ENCODE measurements at places on chromosomes 3 and 15. TPM values are rescaled to one million over a fixed set of nuclear protein-coding genes. Genes with fewer than 3 reads are reported as not detected.

DNA sequence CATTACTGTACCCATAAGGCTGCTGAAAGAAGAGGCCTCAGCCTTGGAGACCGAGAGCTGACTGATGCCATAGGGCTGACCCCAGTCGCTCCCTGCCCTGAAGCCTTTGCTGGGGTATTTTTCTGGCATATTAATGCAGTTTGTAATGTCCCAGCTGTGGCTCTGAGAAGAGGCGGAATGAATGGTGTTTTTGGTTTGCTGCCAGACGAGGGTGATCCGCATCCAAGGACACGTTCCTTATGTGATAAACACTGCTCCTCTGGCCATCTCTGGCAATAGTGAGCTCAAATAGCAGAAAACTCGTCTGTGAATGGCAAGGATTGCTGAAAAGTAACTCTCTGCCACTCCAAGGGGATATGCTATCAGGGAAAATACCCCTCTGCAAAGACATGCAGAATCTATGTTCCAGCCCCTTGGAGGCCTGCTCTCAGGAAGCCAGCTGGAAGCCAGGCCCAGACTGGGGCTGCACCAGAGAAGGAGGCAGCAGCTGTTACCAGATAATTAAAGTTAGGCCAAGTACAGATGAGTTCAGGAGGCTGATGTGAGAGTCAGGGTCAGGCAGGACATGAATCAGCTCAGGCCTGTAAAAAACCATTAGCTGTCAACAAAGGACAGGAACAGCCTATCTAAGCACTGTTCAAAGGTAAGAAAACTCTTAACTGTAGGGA, 28.9 kb upstream of the KLHL6 start:
- no peak overlapping the region for H3K4me3 ChIP-seq
- H3K4me1 ChIP-seq, result no peaks in the 10 kb centered on the region
- no peak overlapping the region for H3K27ac ChIP-seq
- H3K36me3 ChIP-seq, result no peaks in the 10 kb centered on the region

IFT80 gene
- total RNA-seq, result 18.0 TPM

IGSF11 gene
- total RNA-seq, result not detected

DNA sequence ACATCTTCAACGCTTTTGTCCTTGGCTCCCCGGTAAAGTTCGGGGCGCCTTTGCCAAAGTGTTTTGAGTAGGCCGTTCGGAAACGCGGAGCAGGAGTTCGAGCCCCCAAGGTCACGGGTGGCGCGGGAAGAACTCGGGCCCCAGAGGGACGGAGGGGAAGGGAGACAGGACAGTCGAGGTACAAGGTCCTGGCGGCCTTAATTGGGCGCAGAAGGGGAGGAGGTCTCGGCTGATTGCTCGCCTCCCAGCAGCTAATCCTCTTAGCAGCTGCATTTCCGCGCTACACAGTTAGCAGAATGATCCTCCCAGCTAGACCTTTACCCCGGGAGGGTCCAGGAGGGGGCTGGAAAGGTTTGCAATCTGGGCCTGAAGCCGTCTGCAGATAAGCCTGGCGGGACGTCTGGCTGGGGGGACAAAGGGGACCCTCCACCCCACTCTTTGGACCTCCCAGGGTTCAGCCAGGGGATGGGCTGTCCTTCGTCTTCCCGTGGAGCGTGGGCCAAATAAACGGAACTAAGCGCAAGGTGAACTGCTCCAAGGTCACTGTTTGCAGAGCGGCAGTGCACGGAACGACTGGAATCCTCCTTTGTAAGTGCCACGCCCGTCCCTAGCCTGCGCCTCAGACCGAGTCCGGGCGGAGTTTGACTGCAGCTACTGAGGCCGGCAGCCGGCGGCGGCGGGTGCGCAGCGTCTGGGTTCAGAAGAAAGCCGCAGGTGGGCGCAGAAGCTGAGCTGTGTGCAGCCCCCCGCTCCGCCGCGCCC, 7.2 kb downstream of the EOMES start:
- no peaks in the 10 kb centered on the region for H3K36me3 ChIP-seq
- peaks cover 11% of the 10 kb centered on the region for H3K27me3 ChIP-seq

ATP13A5 gene
- not detected for total RNA-seq

DNA sequence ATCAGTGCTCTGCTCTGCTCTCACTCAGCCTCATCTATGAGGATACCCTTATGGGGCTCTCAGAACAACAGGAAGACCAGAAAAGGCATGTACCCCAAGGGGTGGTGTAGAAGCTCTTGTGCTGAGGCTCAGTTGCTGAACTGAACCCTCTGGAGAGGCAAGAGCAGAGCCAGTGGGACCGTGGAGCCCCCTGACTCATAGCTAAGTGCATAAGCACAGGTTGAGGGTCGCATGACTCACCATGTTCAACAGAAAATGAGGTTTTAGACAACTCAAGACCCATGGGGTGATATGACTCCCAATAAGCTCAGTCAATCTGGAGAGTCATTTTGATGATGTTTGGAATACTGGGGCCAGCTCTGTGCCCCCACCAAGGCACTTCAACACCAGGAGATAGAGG, 37.3 kb downstream of the CRYGS start:
- H3K27me3 ChIP-seq, result no peaks in the 10 kb centered on the region
- no peaks in the 10 kb centered on the region for H3K36me3 ChIP-seq
- no peak overlapping the region for H3K27ac ChIP-seq
- no peak overlapping the region for H3K4me3 ChIP-seq
- no peaks in the 10 kb centered on the region for H3K4me1 ChIP-seq

GRCh38 chr3:188786424-188786823, 385.3 kb upstream of the TPRG1 start:
- H3K27me3 ChIP-seq, result no peaks in the 10 kb centered on the region
- no peak overlapping the region for H3K4me3 ChIP-seq
- H3K36me3 ChIP-seq, result no peaks in the 10 kb centered on the region
- no peak for DNase-seq
- no peak overlapping the region for H3K27ac ChIP-seq

DNA sequence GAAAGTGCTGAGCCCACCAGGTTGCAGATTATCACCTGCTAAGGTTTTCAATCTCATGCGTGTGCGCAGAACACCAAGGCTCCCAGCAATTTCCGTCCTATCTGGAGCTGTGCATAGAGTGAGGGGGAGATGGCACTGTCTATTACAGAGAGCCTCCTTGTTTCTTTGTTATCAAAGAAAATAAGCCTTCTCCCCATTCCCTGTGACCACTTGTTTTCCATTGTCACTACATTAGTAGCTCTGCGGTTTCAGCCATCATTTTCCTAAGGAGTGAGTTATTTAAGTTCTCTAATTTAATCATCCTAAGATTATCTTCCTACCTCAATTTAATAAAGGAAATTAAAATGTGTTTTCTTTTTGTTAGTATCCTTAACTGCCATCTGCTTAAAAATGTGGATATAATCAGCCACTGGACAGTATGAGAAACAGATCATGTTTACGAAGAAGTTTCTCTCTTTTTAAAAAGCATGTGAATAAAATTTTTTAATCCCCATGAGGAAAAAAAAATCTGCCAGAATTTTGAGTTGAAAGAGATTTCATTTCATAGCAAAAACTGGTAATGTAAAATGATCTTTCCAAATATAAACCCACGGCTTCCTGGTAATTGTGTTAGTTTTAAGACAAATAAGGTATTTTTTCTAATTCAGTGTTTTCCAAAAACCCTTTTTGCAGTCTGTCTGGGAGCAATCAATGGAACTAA, 172.3 kb upstream of the UBE2E1 start:
- no peaks in the 10 kb centered on the region for H3K36me3 ChIP-seq
- H3K4me3 ChIP-seq, result no peak overlapping the region
- no peaks in the 10 kb centered on the region for H3K4me1 ChIP-seq
- no peak for DNase-seq
- no peaks in the 10 kb centered on the region for H3K27me3 ChIP-seq

- H3K36me3 ChIP-seq, result no peaks in the 10 kb centered on the region
- H3K27me3 ChIP-seq, result no peaks in the 10 kb centered on the region
- no peaks in the 10 kb centered on the region for H3K4me1 ChIP-seq
- H3K4me3 ChIP-seq, result no peak overlapping the region
- no peak for DNase-seq
- no peak overlapping the region for H3K27ac ChIP-seq
Observed at GRCh38 chr3:164641071-164641470, 437.2 kb downstream of the SI start.

- H3K27me3 ChIP-seq, result no peaks in the 10 kb centered on the region
- H3K4me1 ChIP-seq, result peaks cover 10% of the 10 kb centered on the region
- peak; percentile 81 for DNase-seq
- H3K27ac ChIP-seq, result peak overlapping the region; percentile 8
Observed at GRCh38 chr3:194985031-194985578, 285.9 kb downstream of the XXYLT1 start.

DNA sequence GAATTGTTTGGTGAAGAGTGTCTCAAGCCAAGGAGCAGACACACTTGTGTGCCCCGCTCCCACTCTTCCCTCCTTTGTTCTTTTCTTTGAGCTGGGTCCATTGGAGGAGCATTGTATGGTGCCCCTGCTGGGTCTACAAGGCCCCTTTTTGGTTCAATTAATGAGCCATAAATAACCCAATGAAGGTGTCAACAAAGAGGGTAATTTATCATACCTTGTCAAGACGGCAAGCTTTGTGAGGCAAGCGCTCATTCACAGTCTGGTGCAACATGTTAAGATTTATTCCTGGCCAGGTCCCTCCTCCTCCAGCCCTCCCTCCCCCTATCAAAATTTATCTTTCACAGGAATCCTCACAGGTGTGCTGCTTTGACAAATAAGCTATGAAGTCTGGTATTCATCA, 300.1 kb downstream of the RORA start:
- H3K27me3 ChIP-seq, result no peaks in the 10 kb centered on the region
- no peak overlapping the region for H3K27ac ChIP-seq
- no peak overlapping the region for H3K4me3 ChIP-seq
- no peaks in the 10 kb centered on the region for H3K36me3 ChIP-seq

TTC21A gene
- total RNA-seq, result 8.4 TPM

FHIT gene
- total RNA-seq, result 3.5 TPM

DISP2 gene
- total RNA-seq, result 27.5 TPM

GPR62 gene
- total RNA-seq, result not detected

DNA sequence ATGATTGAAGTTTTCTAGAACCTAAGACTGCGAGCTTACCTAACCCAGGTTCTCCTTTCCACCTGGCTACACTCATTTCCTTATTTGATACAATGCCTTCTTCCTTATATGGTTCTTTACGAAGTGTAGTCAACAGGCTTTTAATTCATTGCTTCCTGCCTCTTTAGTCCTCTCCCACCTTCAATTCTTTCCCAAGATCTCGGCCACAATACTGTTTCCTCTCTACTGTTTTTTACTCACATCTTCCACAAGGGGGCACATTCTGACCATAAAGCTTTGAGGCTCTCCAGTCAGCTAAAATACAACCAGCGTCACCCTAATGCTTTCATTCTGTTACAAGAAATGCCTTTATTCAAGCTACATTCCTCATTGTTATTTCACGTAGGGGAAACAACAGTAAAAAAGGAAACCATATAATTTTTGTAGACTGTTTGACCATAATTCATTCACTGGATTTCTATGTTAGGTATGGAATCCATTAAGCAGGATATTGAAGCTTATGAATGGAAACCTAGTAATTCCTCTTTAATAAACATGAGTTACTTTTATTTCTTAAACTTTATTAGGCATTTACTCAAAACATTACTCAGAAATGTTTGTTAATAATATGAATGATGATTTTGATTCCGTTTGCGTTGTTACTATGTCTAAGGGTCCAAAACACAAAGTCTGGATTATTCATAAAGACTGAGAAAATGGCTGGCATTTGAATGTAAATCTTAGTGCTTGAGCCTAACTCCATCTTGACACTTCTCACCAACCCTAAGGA, 29.5 kb upstream of the VEPH1 start:
- no peak overlapping the region for H3K4me3 ChIP-seq
- no peak overlapping the region for H3K27ac ChIP-seq
- DNase-seq, result no peak
- H3K4me1 ChIP-seq, result no peaks in the 10 kb centered on the region
- H3K36me3 ChIP-seq, result no peaks in the 10 kb centered on the region
- H3K27me3 ChIP-seq, result no peaks in the 10 kb centered on the region

LRRC31 gene
- total RNA-seq, result 57.6 TPM

DNA sequence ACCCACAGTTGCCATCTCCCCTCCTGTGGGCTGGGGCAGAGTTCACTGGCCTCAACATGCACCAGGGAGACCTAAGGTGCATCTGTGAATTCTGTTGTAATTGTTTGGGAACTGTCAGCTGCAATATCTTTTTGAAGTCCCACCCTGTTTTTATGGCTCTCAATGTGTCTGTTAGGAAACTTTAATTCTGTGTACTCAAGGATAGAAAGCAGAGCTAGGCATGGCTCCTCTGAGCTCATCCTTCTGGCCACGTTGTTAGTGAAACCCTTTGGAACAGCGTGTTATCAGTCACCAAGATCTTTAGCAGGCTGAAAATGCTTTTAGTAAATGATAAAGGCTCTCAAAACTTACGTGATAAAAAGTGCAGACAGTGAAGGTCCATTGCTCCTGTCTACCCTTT, 33.6 kb upstream of the MTMR10 start:
- DNase-seq, result no peak
- no peak overlapping the region for H3K27ac ChIP-seq
- H3K4me3 ChIP-seq, result no peak overlapping the region
- no peaks in the 10 kb centered on the region for H3K27me3 ChIP-seq
- no peaks in the 10 kb centered on the region for H3K4me1 ChIP-seq
- H3K36me3 ChIP-seq, result no peaks in the 10 kb centered on the region

ACTC1 gene
- not detected for total RNA-seq

DNA sequence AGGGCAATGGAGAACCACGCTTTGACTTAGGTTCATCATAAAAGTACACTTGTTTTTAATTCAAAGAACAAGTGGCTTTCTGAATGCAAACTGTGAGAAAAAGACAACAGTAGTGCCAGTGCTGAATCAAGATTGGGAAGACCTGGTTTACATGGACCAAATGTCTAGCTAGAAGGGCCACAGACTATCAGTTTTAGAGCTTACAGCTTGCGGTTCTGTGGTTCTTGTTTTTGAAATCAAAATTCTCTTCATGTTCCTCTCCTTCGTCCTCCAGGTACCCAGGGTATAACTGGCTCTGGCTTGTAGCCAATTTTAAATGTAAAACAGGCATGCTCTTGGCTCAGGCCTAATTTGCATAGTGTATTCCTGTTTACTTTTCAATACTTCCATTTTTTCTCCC, 124.6 kb downstream of the TGFBR2 start:
- H3K36me3 ChIP-seq, result no peaks in the 10 kb centered on the region
- no peaks in the 10 kb centered on the region for H3K27me3 ChIP-seq
- H3K27ac ChIP-seq, result no peak overlapping the region
- no peaks in the 10 kb centered on the region for H3K4me1 ChIP-seq
- DNase-seq, result no peak

GRCh38 chr3:129793942-129794310, 99.6 kb downstream of the TMCC1 start:
- no peaks in the 10 kb centered on the region for H3K4me1 ChIP-seq
- no peaks in the 10 kb centered on the region for H3K27me3 ChIP-seq
- H3K4me3 ChIP-seq, result no peak overlapping the region

- no peak for DNase-seq
- H3K27me3 ChIP-seq, result no peaks in the 10 kb centered on the region
- H3K27ac ChIP-seq, result no peak overlapping the region
- H3K4me1 ChIP-seq, result no peaks in the 10 kb centered on the region
- H3K4me3 ChIP-seq, result no peak overlapping the region
Observed at GRCh38 chr3:188077160-188077799, 76.7 kb upstream of the LPP start.

P2RY13 gene
- 1.7 TPM for total RNA-seq

Data from Peyer's patch (tissue), 4 donors.